WERI-Rb-1 (cell line): ENCODE measurements at places on chromosomes 3 and 15.

DNA sequence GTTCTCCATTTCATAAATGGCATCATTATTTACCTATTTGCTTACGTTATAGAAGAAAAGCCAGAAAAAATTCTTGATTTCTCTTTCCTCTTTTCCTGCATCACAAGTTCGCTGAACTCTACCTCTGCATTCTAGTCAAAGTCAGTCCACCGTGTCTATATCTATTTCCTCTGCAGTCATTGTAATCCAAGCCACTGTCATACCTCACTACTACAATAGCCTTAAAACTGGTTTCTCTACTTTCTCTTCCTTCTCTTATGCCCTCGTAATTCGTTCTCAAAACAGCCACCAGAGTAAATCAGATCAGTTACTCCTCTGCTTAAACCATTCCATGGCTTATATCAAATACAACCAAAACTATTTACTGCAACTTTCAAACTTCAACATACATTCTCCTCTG is 13.4 kb upstream of the FAM81A start:
- DNase-seq = no peak

GRCh38 chr3:150238048-150238802 is 169.9 kb upstream of the TSC22D2 start:
- DNase-seq = no peak

DNA sequence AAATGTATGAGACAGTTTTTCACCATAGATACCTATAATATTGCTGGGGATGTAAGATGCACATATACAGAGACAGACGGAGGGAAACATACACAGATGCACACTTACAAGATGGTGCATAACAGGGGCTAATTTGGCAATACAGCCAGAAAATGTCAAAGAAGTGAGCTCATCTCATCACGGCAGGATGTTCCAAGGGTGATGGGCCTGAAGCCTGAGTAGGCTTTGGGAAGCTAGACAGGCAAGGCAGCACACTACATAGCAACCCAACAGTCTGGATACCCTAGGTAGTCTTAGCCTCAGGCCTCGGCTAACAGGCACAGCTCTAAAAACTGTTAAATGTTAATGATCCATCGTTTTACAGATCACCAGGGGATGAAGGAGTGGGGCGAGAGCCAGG is 148.5 kb downstream of the OSBPL10 start:
- DNase-seq = no peak

GRCh38 chr3:184648636-184649035 is 63.2 kb downstream of the MAGEF1 start:
- peak; percentile 35 for DNase-seq

- no peak for DNase-seq
Observed at GRCh38 chr3:148002705-148003205, 593.6 kb downstream of the ZIC1 start.

- DNase-seq = peak; percentile 82
Observed at GRCh38 chr15:70362886-70363285, 265.2 kb upstream of the TLE3 start.

DNA sequence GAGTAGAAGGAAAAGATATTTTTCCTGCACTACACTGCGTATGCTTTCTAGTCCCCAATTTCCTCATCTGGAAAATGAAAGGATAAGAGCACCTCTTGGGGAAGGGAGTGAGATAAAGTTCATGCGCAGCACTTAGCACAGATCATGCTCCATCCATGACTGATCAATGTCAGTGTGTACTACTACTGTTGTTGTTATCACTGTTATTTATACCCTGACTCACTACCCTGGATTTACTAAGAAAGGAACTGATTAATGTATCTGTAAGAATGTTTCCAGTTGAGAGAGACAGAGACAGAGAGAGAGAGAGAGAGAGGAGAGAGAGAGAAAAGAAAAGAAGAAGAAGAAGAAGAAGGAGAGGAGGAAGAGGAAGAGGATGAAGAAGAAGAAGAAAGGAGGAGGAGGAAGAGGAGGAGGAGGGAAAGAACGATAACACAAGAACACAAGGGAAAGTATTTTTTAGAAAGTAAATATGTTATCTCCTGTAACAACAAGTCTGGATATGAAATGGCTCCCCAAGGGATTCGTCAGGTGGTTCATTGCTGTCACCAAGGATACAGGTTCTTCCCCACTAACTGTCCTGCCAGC is 212.2 kb upstream of the PROK2 start:
- no peak for DNase-seq

- no peak for DNase-seq
Observed at GRCh38 chr15:61777689-61778088, 282.6 kb downstream of the VPS13C start.

DNA sequence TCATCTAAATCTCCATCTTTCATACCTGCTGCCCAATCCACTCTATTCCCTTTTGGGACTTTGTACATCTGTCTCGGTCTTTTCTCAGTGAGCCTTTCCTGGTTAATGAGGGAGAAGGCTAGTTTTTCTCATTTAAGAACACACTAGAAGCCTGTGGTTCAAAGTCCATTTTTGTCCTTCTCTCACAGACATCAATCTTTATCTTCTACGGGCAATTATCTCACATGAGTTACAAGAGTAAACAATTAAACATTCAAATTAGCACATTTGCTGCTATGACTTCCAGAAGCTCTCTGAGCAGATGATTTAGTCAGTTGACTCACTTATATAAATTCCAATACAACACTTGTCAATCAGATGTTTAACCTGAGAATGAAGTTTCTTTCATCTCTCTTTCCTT is 49.3 kb upstream of the KBTBD8 start:
- DNase-seq = no peak

- DNase-seq = no peak
Observed at GRCh38 chr3:187086831-187087230, 52.5 kb downstream of the RPL39L start.

- DNase-seq = no peak
Observed at GRCh38 chr3:132709761-132710160, 12.4 kb downstream of the NPHP3 start.

GRCh38 chr3:48344867-48345507 is 11.5 kb upstream of the SPINK8 start:
- no peak for DNase-seq

GRCh38 chr3:67028001-67028784 is 30.1 kb downstream of the KBTBD8 start:
- no peak for DNase-seq

- no peak for DNase-seq
Observed at GRCh38 chr15:64146885-64147681, 4.4 kb upstream of the SNX22 start.

- DNase-seq = no peak
Observed at GRCh38 chr3:27589795-27590194, 105.6 kb upstream of the SLC4A7 start.

DNA sequence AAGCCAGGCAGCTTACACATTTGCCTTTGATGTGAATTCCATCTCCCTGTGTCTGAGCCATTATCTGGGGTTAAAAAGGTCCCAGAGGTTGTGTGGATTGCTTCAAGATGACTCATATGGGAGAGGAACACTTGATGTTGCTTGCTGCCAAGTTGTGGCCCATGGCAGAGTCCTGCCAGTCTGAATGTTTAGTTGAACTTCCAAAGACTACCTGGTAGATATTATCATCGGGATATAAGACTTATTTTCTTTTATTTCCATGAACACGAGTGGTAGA is 85.6 kb downstream of the TJP1 start:
- DNase-seq = no peak

GRCh38 chr3:98596541-98597500 is 3.4 kb upstream of the CPOX start:
- no peak for DNase-seq

GRCh38 chr3:9898467-9899241 is 4.0 kb upstream of the IL17RE start:
- DNase-seq = no peak

GRCh38 chr3:157428853-157429252 is 7.8 kb upstream of the PTX3 start:
- DNase-seq = no peak

- DNase-seq = no peak
Observed at GRCh38 chr3:31300456-31301443, 232.0 kb upstream of the STT3B start.

- no peak for DNase-seq
Observed at GRCh38 chr15:92614791-92615785, 40.5 kb downstream of the FAM174B start.

- peak; percentile 99 for DNase-seq
Observed at GRCh38 chr3:101676765-101677435, at the start of gene ZBTB11. TSS of gene ZBTB11 (minus strand) at chr3:101677132. CDS start at chr3:101676914, 218 bp downstream.

DNA sequence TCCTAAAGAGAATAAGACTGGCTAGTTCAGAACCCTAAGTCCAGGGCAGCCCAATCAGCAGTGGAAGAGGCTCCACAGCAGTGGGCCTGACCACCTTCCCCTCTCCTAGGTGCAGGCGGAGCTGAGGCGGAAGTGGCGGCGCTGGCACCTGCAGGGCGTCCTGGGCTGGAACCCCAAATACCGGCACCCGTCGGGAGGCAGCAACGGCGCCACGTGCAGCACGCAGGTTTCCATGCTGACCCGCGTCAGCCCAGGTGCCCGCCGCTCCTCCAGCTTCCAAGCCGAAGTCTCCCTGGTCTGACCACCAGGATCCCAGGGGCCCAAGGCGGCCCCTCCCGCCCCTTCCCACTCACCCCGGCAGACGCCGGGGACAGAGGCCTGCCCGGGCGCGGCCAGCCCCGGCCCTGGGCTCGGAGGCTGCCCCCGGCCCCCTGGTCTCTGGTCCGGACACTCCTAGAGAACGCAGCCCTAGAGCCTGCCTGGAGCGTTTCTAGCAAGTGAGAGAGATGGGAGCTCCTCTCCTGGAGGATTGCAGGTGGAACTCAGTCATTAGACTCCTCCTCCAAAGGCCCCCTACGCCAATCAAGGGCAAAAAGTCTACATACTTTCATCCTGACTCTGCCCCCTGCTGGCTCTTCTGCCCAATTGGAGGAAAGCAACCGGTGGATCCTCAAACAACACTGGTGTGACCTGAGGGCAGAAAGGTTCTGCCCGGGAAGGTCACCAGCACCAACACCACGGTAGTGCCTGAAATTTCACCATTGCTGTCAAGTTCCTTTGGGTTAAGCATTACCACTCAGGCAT is 33.7 kb downstream of the VIPR1 start:
- DNase-seq = peak; percentile 74

DNA sequence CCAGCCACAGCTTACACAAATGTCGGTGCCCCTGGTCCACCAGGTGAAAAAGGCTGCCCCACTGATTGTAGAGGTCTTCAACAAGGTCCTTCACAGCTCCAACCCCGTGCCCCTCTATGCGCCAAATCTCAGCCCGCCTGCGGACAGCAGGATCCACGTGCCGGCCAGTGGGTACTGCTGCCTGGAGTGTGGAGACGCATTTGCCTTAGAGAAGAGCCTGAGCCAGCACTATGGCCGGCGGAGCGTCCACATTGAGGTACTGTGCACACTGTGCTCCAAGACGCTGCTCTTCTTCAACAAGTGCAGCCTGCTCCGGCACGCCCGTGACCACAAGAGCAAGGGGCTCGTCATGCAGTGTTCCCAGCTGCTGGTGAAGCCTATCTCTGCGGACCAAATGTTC is 32.9 kb upstream of the ALPK3 start:
- no peak for DNase-seq

DNA sequence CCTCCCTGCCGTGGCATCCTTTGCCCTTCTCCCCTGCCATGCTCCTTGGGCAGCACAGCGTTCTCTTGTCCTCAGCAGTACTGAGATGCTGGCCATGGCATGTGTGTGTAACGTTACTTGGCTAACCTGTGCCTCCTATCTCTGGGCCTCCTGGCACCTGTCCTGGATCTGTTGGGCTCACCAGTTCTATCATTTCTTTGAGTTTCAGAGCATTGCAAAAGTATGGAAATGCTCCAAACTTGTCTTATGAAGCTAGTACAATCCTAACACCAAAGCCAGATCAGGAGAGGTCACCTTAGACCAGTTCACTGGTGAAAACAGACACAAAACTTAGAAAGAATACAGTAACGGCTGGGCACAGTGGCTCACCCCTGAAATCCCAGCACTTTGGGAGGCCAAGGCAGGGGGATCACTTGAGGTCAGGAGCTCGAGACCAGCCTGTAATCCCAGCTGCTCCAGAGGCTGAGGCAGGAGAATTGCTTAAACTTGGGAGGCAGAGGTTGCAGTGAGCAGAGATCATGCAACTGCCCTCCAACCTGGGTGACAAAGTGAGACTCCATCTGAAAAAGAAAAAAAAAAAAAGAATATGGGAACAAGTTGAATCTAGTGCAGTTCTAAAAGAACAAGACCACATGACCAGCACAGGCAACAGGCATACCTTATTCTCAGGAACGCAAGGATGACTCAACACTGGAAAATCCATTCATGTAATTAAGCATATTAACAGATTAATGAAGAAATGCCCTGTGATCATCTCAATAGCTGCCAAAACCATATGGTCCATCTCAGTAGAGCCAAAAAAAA is 62.4 kb upstream of the TRPM1 start:
- no peak for DNase-seq

GRCh38 chr15:71746719-71747118 is 63.6 kb upstream of the NR2E3 start:
- no peak for DNase-seq

DNA sequence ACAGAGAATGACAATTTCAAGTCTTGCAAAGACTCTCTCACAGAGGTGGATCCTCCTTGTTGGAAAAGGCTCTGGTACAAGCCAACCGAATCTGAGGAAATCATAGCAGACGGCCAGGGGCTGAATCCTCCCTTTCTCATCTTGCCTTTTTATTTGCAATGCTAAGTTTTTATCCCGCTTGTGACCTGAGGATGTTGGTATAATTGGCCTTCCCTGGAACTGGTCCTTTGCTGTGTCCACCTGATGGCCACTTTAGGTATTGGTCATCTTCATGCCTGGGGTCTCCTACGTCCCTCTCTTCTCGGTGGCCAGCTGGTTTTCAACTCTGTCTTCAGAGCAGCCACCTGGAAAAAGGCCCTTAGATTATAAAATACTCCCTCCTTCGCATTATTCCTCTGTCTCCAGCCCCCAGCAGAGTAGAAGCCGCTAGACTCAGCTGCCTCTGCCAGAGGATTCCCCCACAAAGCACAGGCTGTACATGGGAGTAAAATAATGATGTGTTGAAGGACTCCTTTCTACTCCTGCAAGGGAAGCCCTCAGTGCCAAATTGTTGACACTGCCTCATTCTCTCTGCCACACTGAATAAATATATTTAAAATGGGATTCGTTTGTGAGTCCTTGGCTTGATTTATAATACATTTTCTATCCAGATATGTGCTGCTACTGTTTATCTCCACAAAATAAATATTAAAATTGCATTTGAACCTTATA is 208.9 kb upstream of the CFAP20DC start:
- DNase-seq = no peak

- no peak for DNase-seq
Observed at GRCh38 chr3:19881036-19881435, 53.0 kb downstream of the EFHB start.

DNA sequence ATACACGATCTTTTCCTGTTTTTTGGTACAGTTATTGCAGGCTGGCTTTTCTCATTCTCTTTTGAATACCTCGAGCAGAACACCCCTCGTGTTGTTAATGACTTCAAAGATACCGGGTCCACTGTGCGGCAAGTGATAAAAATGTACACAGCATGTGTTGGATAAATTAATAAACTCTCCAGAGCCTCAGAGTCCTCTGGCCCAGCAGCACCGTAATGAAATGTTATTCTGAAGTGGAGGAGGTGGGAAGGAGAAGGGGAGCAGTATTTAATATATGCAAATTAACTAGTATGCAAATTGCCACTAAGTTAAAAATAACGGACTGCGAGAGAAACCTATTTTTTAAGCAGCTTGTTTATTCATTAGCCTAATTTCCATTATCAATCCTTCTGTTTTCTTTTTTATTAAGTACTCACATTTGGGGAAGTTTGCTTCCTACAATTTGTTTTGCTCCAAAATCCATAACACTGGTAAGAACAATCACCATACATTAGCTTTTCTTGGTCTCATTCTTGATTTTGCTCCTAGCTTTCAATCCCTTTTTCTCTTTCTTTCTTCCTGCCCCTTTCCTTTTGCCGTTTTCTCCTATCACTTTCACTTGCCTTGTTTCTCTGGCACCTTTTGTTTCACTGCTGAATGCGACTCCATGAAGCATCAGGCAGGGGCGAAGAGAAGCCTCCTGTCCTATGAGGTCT is 462.3 kb upstream of the PPP2R3A start:
- DNase-seq = no peak
